ENCODE measurements at places on chromosomes 7 and 10. TPM values are rescaled to one million over a fixed set of nuclear protein-coding genes. Genes with fewer than 3 reads are reported as not detected.

DNA sequence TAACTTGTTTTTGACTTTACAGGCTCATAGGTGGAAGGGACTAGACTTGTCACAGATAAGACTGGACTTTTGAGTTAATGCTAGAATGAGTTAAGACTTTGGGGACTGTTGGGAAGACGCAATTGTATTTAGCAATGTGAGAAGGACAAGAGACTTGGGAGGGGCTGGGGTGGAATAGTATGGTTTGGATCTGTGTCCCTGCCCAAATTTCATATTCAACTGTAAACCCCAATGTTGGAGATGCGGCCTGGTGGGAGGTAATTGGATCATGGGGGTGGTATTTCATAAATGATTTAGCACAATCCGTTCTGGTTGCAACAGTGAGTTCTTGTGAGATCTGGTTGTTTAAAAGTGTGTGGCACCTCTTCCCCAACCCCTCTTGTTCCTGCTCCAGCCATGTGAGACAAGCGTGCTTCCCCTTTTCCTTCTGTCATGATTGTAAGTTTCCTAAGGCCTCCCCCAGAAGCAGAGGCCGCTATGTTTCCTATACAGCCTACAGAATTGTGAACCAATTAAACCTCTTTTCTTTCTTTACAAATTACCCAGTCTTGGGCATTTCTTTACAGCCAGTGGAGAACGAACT lies 22.6 kb downstream of the RNF216 start:
- no peak for DNase-seq

Gene RADIL
- not detected for total RNA-seq

DNA sequence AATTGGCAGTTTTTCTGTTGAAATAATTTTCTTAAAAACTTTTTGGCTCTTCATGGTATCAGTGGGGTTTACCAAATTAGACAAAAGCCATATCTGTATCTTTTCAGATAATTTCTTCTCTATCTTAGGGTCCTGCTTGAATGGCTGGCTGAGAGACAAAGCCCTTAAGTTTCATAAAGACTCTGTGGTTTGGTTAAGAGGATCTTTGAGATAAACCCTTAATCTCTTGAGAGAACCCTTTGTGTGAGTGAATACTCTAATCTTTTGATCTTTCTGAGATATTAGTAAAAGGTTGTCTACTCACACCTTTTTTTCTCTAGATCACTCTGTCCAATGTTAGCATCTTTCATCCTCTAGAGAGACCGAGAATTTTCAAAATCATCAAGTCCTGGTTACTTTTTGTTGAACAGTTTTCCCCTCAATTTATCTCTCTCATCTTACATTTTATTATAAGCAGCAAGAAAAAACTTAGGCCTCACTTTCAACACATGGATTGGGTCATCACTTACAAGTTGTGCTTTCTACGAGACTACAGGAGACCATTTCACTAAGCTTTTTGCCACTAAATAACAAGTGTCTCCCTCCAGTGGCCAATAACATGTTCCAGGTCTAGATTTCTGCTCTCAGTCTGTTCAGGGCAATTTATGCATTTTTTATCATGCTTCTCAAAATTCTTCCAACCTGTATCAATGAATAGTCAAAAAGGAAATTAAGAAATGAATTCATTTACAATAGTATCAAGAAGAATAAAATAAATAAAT lies 28.4 kb downstream of the DNAJC9 start:
- DNase-seq = no peak

Gene CYP2C19
- total RNA-seq = not detected

DNA sequence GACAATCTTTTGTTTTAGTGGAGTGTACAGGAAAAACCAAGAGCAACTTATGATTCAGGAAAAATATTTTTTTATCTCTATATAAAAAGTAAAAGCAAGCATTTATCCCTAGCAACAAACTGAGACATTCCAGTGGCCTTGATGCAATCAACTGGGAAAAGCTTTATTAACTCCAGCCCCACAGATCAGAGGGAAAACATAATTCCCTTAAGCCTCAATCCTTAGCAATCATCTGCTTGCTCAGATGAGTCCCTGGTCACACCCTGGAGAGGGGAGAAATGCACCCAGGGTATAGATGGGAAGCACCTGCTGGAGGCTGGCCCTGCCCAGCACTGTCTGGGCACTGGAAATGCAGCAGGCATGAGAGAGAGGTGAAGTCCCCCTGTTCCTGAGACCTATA lies 636.6 kb downstream of the TNS3 start:
- no peak for DNase-seq

GRCh38 chr10:47133871-47134570 lies 166.0 kb upstream of the GDF10 start:
- no peak for DNase-seq

Gene ZNF804B
- total RNA-seq = not detected

GRCh38 chr10:99667108-99667751 lies 7.9 kb downstream of the ENTPD7 start:
- DNase-seq = no peak

DNA sequence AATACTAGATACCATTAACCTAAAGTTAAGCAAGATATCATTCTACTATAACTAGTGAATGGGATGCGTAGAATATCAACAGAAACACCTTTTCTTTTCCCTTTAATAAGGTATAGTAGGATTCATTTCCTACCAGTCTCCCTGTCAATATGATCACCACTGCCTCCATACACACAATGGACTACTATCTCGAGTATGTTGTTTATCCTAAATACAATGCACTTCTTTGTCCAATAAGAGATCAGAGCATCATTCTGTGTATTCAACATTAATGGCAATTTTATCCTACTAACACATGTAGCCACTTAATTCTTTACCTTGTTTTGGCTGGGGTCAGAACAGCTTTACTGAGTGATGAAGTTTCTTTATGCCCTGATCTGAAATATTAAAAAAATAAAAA lies 276.3 kb downstream of the TFEC start:
- no peak for DNase-seq

GRCh38 chr10:120823266-120823665 lies 27.9 kb upstream of the WDR11 start:
- DNase-seq = no peak

Gene TRIM50
- total RNA-seq = not detected

DNA sequence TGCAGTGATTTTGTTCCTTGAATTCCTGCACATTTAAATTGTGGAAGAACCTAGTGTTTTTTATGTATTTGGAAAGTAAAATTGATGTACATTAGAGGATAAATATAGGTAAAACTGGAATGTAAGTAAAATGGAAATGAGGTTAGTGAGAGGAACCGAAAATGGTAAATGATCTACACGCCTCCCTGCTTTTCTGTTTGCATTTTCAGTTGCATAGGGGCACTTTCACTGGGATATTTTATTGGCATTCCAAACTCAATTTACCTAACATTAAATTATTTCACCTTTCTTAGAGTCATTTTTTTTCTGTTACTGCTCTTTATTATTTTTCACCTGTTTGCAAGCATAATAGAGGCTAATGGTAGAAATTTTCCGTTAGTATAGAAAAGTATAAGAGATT lies 8.0 kb downstream of the CDK13 start:
- no peak for DNase-seq
